ENCODE measurements at places on chromosomes 4 and X.

DNA sequence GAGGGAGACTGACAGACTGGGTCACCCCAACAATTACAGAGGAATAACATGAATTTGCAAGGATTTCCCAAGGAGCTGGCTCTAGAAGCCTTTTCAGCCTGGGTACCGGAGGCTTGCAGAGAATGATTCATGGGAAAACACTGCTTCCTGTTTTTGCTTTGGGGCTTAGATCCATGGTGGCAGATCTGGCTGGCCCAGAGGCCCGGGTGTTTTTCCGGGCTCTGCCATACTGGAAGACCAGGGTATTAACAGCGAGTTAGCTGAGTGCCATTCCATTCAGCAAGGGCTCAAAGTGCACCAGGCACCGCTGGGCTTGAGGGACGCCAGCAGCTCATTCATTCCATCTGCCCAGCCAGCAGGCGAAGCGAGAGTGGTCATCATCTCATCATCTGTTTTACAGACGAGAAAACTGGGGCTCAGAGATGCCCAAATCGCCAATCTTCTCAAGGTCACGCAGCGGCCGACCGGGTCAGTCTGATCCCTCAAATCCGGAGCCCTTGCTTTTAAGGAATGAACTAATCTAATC lies 1.3 kb downstream of the WDR1 start:
- no peak for DNase-seq

DNA sequence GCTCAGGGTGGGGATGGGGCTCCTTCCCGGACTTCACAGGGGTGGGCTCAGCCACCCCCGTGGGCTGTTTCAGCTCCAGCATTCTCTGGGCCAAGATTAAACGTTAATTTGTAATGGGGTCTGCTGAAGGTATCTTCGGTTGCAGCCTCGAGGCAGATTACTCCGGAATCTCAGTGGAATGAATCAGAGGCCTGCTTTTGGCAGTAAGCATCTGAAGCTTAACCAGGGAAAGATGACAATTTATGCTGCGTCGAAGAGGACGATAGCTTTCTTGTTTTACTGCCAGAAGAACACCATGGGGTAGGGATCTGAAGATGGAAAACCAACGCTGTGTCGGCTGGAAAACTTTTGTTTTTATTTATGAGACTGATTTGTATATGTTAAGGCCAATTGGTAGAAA lies 129.2 kb upstream of the MSX1 start:
- no peak for DNase-seq

DNA sequence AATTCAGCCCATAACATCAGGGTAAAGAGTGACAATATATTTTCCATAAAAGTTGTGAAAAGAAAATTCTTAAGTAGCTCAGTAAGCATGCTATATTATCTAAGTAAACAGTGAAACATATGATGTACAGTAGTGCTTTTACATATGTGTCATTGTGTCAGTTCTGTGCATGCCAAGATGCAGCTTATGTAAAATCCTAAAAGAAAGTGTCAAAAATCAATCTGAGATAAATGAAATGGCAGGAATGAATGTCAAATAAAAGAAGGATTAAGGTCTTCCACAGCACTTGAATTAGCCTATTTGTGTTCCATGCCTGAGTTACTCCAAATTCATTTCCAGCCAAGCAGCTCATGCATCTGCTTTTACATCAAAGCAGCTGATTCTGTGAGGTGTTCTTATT lies 452.7 kb upstream of the HS3ST1 start:
- no peak for DNase-seq

GRCh38 chrX:63664083-63664482 lies 120.9 kb downstream of the ARHGEF9 start:
- no peak for DNase-seq

- DNase-seq = no peak
Observed at GRCh38 chr4:143133977-143134376, 50.7 kb upstream of the USP38 start.

DNA sequence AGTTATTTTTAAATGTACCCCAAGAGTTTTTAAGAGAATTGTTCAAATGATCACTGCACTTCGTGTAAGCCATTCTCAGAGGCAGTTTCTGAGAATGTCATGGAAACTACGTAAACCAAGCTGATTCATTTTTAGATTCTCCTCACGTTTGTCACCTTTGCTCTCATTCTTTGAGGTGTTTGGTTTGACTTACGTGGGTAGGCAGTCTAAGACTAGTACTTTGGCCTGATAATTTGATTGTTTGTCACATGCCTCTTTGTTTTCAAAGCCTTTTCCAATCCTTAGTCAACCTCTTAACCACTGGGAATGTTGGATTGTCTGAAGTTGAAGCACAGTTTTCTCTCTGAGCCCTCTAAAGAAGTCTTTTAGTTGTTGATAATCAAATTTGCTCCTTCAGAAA lies 10.5 kb downstream of the SEPTIN11 start:
- peak; percentile 26 for DNase-seq

DNA sequence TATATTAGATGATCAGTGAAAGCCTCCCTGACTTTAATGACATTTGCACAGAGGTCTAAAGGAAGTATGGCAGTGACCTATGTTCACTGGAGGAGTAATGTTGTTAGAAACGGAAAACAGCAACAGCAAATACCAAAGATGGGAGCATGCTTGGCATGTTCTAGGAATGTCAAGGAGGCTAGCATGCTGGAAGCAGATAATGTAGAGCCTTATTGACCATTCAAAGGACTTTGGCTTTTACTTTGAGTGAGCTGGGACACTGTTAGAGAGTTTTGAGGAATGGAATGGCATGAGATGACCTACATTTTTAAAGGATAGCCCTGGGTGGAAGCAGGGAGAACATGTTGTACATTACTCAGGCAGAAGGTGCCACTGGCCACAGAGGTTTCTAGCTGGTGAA lies 6.0 kb downstream of the RPA4 start:
- DNase-seq = no peak

DNA sequence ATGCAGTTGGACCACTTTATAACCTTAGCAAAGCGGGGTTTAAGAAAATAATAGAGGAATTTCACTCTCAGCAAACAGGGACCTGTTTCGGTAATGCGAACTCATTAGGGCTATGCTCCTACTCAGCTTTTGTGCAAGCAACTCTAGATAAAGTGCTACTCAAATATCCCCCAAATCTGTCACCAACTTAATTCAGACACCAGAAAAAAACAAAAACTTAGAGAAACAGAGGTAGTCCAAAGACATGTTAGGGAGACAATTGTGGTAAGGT lies 123.0 kb downstream of the CAMK2D start:
- no peak for DNase-seq

GRCh38 chrX:19866626-19867410 lies 20.6 kb downstream of the SH3KBP1 start:
- no peak for DNase-seq

- DNase-seq = no peak
Observed at GRCh38 chr4:153976954-153977353, 188.1 kb upstream of the SFRP2 start.

- no peak for DNase-seq
Observed at GRCh38 chr4:165364452-165365080, 14.2 kb upstream of the CPE start.

DNA sequence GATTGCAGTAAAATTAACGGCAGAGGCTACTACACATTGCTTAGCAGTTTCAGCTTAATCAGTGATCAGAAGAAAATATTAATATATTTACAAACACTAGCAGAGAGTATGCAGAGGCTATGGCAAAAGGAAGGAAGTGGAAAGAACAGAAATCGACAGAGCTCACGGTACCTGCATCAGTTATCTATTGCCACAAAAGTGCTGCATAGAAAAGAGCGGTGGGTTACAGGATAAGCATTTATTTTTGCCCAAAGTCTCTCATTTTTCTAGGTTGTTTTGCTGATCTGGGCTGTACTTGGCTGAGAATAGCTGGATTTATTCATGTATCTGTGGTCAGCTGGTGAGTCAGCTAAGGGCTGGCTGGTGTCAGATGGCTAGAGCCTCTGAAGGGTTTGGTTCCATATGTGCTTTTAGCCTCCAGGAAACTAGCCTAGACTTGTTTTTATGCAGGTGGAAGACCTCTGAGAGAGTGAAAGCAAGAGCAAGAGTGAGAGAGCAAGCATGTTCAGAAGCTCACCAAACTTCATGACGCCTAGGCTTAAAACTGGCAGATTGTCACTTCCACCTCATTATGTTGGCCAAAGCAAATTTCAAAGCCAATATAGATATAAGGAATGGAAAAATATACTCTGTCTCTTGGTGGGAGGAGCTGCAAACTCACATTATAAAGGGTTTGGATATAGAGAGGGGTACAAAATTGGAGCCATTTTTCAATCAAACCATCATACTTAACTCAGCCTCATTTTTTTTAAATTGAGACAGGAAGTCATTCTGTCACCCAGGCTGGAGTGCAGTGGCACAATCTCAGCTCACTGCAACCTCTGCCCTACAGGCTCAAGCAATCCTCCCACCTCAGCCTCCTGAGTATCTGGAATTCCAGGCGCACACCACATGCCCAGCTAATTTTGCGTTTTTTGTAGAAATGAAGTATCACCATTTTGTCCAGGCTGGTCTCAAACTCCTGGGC lies 153.2 kb upstream of the RPL34 start:
- DNase-seq = peak; percentile 37

DNA sequence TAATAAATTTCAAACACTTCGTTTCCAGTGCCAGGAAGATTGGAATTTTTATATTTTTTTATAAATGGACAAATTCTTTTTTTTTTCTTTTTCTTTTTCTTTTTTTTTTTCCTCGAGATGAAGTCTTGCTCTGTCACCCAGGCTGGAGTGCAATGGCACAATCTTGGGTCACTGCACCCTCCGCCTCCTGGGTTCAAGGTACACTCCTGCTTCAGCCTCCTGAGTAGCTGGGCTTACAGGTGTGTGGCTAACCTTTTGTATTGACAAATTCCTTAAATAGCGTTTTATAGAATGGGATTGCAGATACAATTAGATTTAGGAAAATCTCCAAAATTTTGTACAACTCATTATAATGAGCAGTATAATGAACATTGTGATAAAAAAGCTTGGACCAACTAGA lies 328.9 kb downstream of the ARHGAP24 start:
- no peak for DNase-seq

- DNase-seq = no peak
Observed at GRCh38 chrX:101385795-101386541, at the start of gene BTK. BTK (minus strand) TSS chrX:101386191; CDS start chrX:101375284, 10,907 bp downstream.

DNA sequence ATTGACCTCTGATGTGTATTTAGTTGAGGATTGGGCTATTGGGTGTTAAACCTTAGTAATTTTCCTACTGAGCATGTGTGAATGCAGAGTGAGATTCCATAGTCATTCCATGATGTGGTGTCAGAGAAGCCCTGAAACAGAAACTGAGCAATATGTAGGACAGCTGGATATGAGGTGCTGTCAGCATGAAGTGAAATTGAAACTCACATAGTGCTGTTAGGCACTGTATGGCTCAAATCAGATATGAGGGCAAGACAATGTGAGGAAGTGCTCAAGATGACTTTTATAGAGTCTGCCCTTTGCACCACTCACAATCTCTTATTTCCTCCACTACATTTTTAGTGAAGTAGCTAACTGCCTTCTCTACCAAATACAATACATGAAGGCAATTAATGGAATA lies 188.3 kb downstream of the SH3BGRL start:
- no peak for DNase-seq

- no peak for DNase-seq
Observed at GRCh38 chrX:153820601-153821000, 9.7 kb downstream of the PDZD4 start.

GRCh38 chr4:7783541-7783940 lies 156.1 kb downstream of the AFAP1 start:
- DNase-seq = no peak

GRCh38 chr4:3472411-3473141 lies 9.5 kb downstream of the DOK7 start:
- no peak for DNase-seq

DNA sequence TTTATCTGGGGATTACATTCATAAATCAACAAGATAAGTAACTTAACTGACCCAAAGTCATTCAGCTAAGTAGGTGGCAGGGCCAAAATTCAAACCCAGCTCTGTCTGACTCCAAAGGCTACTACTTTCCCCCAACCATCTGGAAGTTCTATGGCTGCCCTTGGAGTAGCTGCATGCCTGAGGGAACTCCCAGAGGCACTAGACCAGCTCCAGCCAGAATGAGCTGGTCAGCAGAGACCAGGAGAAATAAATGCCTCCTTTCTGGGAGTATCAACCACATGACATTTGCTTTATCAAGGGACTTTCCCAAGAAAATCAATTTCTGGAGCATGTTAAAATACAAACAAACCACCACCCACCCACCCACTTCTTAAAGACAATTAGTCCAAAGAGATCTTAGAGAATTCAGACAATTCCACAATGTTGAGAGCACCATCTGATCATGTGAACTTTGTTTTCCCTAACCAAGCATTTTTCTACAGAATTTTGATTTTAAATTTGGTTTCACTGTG lies 180.5 kb downstream of the EFHC2 start:
- DNase-seq = no peak

- no peak for DNase-seq
Observed at GRCh38 chrX:2823795-2824386, 4.8 kb upstream of the GYG2 start.

Measured in T-helper 2 cell treated with Interferon-gamma antibody and Interleukin-4, amounts not matched to agents 5 μg/mL and 100 μg/mL, for 36 hours (primary cell).